Neural crest cell (in vitro differentiated cells): ENCODE measurements at places on chromosomes 4 and X. TPM values are rescaled to one million over a fixed set of nuclear protein-coding genes. Genes with fewer than 3 reads are reported as not detected.

HSFX4 gene
- total RNA-seq, result not detected in 2 replicates

TMPRSS11D gene
- not detected in 2 replicates for total RNA-seq

DNA sequence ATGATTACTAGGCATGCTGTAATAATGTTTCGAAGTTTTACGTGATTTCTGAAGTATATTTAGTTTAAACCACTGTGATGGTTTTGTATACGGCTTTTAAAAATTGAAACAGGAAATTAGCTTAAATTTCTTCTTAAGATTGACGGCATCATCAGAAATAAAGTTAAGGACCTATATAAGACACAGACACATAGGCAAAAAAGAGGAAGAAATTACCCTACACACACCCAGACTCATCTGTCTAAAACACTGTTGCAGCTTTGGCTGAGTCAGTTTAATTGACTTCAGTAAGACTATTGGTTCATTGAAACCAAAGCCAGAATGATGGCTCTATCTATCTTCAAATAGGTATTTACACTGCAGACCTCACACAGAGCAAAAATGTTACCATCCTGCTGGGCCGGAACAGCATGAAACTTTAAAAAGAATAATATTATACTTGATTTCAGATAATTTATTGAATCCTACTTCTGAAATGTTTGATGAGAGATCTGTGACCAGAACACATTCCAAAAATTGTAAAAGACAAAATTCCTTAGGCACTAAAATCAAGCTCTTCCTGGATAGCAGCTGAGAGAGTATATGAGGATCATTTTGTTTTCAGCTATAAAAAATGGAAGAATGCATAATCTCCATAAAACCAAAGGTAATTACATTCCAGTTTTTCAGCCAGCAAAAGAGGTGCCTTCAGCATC, 4.5 kb downstream of the HHIP start:
- no peak for DNase-seq

BMPR1B gene
- 24.9 and 26.8 TPM in 2 replicates for total RNA-seq

RENBP gene
- 11.4 and 11.8 TPM in 2 replicates for total RNA-seq

AMTN gene
- not detected in 2 replicates for total RNA-seq

- no peak for DNase-seq
These were observed 65.7 kb upstream of the MID1 start for GRCh38 chrX:10685923-10686595.

DNA sequence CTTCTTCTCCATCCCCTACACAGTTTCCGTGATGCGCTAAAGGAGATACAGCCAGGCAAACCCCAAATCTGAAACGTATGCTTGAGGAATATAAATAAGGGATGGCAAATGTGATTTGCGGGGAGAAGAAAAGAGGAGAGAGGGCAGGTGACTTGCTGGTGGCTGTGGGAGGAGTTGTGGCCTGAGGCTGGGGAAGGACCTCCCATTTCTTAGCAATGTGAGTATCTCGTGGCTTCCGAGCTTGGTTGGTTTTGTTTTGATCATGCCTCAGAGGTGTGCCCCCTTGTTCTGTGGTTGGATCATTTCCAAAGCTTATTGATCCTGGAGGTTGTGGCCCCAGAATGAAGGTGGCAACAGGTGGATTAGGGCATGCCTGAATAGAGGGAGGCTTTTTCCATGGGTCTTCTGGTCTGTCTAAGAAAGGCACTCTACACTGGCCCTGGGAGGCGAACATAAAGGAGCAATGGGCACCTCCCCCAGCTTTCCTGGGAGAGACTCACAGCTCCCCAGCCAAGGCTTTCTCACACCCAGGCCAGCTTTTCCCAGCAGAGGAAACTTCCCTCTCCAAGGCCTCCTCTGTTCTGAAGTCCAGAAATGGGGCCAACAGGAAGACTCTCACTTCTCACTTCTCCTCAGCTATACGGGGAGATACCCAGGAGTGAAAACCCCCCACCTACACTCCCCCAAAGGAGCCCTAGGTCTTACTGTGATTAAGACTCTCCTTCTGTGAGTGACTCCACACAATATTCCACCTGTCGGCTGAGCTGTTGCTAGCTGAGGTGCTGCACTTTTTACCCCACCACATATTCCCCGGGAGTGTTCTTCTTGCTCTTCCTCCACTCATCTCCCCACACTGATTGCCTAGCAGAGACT, 40.0 kb downstream of the C4orf51 start:
- no peak for DNase-seq
